Activated B cell treated with CpG ODN at 0.5 μM for 24 hours (primary cell): ENCODE measurements at places on chromosomes 2 and 18. TPM values are rescaled to one million over a fixed set of nuclear protein-coding genes. Genes with fewer than 3 reads are reported as not detected.

DNA sequence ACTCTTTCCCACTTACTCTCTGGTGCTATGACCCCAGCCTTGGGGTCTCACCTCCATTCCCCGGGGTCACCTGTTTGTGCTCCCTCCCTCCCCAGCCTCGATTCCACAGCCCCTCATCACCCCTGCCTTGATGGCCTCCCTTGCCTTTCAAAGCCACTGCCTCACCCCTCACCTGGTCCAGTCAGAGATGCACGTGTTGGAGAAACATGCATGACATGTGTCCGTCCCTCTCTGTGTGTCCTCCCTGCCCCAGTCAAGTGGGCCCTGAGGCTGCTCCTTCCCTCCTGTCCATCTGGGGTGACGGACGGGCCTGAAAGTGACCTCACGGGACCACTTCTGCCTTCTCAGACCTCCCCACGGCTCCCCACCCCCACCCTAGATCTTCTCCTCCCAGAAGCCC is 82.3 kb upstream of the TWIST2 start:
- DNase-seq: no peak

COL6A3 gene
- total RNA-seq: 0.02 and 0.05 TPM in 2 replicates

DNA sequence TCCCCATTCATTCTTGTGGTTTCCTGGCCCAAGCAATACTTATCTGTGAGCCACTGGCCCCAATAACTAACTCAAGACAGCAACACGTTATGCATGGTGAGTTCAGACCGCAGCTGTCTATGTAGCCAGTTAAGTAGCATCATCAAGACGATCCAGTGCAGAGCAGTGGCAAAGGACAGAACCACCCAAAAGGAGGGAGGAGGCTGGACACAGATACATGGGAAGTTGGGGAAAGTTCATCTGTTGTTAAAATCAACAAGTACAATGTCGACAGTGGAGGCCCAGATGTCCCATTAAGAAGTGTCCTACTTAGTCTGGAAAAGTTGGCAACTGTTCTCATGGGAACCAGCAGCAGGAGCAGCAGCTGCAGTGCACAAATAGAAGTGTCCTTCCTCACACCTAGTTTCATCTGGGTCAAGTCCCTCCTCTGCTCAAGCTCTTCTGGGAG is 106.9 kb upstream of the THOC1 start:
- DNase-seq: no peak

DNA sequence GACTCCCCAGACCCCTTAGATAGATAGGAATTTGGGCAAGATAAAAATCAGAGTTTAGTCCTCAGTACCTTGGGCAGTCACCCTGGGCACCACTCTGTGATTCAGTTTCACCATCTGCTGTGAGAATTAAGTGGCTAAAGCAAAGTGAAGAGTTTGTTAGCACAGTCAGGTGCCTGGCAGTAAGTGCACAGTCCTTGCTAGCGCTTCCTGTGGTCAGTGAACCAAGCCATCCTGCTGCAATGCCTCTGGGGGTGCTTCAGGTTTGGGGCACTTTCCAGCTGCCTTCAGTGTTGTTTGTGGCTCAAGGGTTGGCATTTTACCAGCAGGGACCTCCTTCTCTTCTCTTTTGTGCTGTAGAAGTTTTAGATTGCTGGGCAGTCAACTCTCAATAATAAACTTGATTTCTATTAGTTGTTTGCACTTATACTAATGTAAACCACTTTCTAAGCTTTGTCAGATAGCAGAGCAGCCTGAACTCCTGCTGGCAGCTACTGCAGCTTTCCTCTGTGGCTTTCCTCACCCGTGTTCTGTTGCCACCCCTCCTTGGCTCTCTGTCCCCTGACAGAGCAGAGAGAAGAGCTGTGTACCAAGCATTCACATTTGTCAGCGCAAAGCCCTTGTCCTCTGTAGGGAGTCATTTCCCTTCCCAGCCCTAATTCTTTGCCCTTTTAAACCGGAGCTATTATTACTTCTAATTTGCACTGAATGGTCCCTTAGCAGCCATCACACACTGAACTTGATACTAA is 48.4 kb upstream of the RMP24 start:
- no peak for DNase-seq

SULT1C4 gene
- not detected in 2 replicates for total RNA-seq

EFR3B gene
- 0.07 and 0.10 TPM in 2 replicates for total RNA-seq
